ENCODE measurements at places on chromosomes 2 and 18.

- no peak for DNase-seq
Measured at GRCh38 chr18:21069468-21069867, 42.1 kb downstream of the ROCK1 start.

GRCh38 chr18:71456206-71456605 is 1087.9 kb downstream of the CBLN2 start:
- no peak for DNase-seq

DNA sequence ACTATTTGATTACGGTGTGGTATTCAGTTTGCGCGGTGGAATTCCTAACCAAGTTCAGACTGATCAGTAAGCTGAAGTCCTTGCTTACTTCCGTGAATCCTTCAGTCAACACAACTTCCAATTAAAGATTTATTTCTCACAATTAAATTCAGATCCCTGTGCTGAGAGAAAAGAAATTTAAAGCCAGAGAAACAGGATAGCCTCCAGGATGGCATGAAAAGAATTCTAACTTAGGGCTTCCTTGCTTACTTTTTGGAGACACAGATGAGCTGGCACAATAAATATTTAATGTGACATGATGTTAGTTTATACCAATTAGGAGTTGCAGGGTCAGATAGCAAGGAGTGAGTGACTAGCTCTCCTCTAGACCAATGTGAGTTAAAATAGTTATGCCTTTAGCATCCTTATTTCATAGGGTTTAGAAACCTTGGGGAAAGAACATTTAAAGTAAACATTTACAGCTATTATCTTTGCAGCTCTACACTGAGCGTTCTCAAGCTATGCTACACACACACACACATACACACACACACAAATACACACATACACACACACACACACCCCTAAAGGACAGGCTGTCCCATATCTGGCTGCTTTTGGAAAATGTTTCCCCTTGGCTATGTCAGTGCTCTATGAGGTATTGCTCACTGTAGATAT is 151.0 kb downstream of the TRIB2 start:
- no peak for DNase-seq

- no peak for DNase-seq
Measured at GRCh38 chr2:53536583-53537361, 230.8 kb upstream of the CHAC2 start.

DNA sequence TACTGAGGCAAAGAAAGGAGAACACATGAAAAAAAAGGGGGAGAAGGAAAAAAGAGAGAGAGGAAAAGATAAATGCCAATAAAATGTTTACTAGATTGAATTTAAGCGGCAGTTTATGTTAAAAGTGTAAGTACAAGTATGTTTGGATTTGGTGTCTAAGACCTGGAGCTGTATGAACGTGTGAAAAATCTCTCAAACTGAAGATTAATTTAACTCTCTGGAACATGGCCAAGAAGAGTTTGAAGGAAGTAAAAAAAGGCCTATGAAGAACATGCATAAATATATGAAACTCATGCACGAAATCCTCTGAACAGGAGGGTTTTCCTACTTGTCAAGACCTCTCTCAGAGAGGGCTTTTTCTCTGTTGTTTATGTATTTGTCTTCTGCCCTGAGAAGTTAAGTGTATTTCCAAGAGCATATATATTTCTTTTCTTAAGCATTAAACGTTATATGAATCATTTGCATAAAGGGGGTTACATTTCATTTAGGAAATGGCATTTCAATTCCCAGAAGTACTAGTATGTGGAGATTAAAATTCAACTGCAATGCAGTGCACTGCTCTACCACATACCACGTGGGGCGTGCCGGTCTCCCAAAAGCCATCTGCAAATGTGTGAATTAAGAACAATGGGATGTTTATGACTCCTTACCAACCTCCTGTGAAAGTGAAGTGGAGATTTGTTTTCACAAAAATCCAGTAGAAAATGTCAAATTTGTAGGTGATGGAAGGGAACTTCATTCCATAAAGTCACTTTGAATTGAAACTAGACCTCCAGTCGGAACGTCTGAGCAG is 281.1 kb upstream of the TRIB2 start:
- no peak for DNase-seq

DNA sequence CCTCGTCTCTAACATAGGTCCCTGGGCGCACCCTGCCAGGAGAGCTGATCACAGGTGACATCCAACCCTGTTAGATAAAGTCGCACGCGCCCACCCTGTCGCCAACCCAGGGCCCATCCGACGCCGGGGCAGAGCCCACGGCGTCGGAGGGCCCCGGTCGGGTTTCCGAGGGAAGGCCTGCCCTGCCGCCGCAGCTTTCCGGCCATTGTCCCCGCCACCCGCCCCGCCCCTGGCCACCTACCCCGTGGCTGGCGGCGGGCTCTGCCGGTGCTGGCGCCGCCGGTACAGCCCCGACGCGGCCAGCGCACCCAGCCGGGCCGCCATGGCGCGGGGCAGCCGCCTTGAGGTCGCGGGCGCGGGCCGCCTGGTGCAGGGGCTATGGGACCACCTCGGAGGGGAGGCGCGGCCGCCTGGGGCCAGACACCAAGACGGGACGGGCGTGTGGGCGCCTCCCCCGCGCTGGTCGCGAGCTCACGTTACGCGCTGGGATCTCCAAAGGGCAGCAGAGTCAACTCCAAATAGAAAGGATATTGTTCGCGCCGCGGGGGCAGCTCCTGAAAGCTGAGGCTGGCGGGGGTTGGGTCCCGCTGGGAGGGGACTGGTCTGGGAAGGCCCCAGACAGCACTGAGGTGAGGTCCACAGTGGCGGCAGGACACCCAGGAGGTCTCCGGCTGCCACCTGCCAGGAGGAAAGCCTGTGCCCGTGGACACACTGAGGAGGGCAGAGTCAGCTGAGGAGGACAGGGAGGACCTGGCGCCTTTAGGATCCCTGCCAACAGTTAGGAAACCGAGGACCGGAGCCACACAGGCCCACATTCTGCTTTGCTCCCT is 11.1 kb downstream of the LIMS2 start:
- no peak for DNase-seq

DNA sequence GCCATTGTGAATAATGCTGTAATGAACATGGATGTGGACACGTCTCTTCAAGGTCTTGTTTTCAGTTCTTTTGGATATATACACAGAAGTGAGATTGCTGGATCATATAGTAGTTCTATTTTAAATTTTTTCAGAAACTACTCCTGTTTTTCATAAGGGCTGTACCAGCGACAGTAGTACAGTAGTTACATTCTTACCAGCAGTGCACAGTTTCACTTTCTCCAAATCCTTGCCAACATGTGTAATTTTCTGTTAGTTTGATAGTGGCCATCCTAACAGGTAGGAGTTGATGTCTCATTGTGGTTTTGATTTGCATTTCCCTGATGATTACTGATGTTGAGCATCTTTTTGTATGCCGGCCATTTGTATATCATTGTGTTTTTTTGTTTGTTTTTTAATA is 81.7 kb downstream of the EPC2 start:
- no peak for DNase-seq

GRCh38 chr2:154709215-154709614 is 10.7 kb downstream of the KCNJ3 start:
- DNase-seq = no peak

DNA sequence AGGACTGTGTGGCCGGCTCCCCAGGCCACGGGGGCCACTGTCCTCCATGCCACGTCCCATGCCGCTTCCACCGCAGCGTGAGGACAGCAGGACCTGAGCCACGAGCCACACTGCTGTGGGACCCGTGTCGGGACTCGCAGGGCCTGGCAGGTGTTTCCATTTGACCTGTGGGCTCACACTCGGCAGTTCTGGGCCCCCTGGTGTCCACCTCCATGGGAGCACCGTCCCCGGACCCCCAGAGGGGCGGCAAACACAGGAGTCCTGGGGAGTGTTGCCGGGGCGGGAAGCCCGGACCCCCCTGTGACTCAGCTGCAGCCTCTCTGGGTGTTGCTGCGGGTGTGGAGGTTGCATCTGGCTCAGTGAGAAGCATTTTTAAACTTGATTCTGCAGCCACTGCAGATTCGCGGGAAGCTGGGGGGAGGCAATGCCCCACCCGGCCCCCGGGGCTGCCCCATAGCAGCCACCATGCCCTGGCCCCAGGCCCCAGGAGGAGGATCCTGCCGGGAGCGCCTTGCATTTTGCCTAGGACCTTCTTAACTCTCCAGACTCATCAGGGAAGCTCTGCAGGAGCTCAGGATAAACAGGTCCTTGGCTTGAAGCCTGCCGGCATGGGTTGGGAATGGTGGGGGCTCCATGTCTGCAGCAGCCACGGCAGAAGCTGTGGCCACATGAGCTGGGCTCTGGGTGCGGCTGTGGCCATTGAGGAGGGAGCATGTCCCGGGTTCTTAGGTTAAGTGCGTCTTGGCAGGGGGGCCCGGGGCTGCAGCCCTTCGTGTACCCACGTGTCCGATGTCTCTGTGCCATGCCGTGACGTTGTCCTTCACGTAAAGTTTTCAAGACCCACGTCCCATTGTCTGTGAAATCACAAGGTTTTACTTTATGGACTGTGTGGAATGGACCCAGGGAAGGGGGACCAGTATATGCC is 30.9 kb downstream of the NFATC1 start:
- no peak for DNase-seq

DNA sequence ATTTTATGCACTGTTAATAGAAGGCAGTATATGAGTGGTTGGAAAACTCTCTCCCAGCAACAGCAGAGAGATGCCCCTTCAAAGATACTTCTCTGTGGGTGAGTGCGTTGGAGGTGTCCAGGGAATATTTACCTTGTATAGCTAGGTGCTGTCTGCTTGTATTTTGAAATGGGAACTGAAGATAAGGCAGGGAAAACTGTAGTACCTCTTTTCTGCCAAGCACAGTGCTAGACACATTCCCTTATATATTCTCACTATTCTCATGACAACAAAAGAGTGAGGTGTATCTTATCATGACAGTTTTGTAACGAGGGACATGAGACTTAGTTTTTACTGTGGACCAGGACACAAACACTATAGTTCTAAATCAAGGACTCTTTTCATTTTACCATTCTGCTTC is 2.1 kb downstream of the TTC39C start:
- no peak for DNase-seq

DNA sequence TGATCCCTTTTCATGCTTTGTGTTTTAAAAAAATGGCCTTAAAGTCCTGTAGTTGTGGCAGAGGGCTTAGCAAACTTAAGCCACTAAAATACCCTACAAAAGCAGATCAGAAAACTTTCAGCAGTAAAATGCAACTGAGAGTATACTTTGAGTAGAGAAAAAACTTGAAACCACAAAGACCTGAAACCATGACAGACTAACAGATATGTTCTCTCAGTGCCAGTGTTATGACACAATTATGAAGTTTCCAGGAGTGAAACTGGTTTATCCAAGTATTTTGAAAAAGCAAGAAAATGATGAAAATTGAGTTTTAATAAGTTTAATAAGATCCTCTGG is 74.5 kb downstream of the SPRED2 start:
- DNase-seq = no peak

GRCh38 chr2:70772486-70773155 is 4.6 kb upstream of the ADD2 start:
- DNase-seq = no peak

DNA sequence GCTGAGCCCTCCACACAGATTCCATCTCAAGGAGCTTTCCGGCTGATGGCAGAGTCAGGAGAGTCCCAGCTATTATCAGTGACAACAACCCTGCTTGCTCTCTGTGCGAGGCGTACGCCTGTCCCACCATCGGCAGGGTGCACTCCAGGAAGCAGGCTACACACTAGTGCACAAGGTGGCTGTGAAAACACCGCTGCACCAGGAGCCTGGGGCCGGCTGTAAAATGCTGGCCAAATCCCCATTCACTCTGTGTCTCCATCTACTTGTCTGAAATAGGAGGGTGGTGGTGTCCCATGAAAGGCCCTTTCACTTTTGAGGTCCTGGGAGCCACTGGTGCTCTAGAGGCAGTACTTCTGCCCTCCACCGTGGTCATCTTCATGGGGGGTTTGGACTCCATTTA is 183.2 kb upstream of the SMAD2 start:
- DNase-seq = no peak

DNA sequence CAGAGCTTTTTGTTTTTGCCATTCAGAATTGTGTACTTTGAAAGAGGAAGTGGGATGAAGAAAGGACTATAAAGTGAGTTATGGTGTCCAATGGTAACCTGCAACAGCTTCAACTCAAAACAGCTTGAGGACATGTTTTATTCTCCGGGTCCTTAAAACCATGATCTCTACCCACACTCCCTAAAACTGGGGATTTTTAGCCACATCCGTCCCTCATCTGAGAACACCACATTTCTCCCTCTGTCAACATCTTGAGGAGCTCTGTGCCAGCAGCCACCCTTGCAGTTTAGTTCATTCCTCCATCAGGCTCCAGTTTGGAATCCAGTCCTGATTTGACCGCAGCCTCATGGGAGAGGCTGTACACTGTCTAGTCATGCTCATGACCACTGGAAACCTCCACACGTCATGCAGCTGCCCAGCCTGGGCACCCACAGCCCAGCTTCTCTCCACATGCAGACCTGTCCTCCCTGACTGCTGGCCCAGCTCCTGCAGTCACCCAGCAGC is 62.6 kb downstream of the C18orf63 start:
- no peak for DNase-seq

- peak; percentile 24 for DNase-seq
Measured at GRCh38 chr2:189466656-189467055, 25.4 kb downstream of the WDR75 start.

DNA sequence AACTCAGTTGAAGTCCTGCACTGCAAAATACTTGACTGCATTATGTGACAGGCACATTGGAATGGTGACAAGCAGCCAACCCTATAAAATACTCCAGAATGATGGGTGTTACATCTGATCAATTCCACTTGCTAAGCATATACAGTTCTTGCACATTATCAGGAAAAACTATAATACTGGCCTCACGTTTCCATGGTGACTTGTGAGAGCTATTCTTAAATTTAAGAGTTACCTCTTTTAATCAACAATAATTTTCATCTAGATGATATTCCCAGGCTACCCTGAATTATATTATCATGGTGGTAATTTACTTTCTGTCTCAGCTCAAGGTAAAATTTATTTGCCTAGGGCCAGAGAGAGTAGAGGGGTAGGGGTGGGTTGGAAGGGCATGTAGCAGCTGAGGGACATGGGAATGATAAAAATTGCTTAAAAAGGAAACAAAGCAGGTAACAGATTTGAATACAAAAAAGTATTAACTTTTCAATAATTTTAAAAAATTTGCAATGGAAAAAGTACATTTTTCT is 132.3 kb upstream of the PGAP1 start:
- no peak for DNase-seq

DNA sequence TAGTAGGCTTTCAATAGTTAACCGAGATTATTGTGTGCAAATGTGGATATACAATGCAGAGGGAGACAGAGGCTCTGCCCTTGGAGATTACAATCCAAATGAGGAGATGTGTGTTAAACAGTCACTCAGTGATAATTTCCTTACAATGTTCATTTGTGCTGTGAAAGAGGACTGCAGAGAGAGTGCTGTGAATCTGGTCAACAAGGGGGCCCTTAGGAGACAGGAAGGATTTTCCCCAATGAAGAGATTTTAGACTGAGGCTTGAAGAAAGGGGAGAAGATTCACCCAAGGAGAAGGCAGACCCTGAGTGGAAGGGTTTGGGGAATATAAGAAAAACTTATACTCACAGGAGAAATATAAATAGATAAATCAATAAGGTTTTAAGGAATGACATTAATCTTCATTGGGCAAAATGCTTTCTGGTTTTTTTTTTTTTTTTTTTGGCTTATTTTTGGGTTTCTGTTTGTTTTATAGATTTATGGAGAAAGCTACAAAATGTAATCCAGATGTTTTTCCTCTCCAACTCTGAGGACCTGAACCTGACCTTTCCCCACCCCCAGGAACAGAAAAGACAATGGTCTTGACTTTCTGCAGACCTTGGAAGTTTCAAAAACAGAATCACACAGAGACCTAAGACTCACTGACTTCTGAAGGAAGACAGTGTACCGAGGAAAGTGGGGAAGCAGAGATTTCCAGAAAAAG is 151.3 kb upstream of the SERPINE2 start:
- no peak for DNase-seq
